HepG2 (cell line): ENCODE measurements at places on chromosomes 7 and 10. TPM values are rescaled to one million over a fixed set of nuclear protein-coding genes. Genes with fewer than 3 reads are reported as not detected.

GRCh38 chr10:7915923-7916536 lies 97.7 kb downstream of the TAF3 start:
- H3K4me3 ChIP-seq = no peak overlapping the region
- no peak overlapping the region for H3K27ac ChIP-seq
- DNase-seq = no peak

HOXA3 gene
- 2.1 and 2.9 TPM in 2 replicates for total RNA-seq

LEP gene
- not detected in 2 replicates for total RNA-seq

- no peaks in the 10 kb centered on the region for H3K4me1 ChIP-seq
- no peak overlapping the region for H3K27ac ChIP-seq
- H3K4me3 ChIP-seq = no peak overlapping the region
- DNase-seq = no peak
- no peaks in the 10 kb centered on the region for H3K36me3 ChIP-seq
Observed at GRCh38 chr10:55495555-55495954, 694.5 kb upstream of the PCDH15 start.

- H3K4me1 ChIP-seq = peaks cover 56% of the 10 kb centered on the region
- H3K27ac ChIP-seq = peak overlapping the region; percentile 98
- no peak for DNase-seq
- no peak overlapping the region for H3K4me3 ChIP-seq
- no peaks in the 10 kb centered on the region for H3K27me3 ChIP-seq
- H3K36me3 ChIP-seq = 0 out of 2 replicates have a peak, but pooled peaks cover 2% of the 10 kb centered on the region
Observed at GRCh38 chr10:119112056-119112455, 8.1 kb downstream of the DENND10 start.

DNA sequence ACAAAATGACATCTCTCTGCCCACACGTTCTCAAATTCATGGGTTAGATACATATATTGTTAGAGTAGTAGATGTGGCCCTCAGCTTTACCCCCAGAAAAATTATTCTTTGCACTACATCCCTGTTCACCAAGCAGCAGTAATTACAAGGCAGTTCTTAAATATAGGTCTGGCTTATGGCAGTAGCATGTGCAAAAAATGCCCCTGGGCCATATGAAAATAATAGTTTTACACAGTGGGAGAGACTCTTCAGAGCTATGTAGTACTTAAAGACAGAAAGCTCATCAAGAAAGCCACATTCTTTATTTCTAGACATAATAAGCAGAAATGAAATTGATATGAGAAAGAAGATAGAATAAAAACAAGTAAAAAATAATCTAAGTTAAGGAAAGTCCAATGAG lies 196.3 kb upstream of the FOXP2 start:
- H3K4me3 ChIP-seq = no peak overlapping the region
- no peak for DNase-seq
- no peaks in the 10 kb centered on the region for H3K36me3 ChIP-seq

CTAGE4 gene
- not detected in 2 replicates for total RNA-seq

CYP2E1 gene
- total RNA-seq = 0.27 TPM in 1 of 2 replicates, not detected in the other

DNA sequence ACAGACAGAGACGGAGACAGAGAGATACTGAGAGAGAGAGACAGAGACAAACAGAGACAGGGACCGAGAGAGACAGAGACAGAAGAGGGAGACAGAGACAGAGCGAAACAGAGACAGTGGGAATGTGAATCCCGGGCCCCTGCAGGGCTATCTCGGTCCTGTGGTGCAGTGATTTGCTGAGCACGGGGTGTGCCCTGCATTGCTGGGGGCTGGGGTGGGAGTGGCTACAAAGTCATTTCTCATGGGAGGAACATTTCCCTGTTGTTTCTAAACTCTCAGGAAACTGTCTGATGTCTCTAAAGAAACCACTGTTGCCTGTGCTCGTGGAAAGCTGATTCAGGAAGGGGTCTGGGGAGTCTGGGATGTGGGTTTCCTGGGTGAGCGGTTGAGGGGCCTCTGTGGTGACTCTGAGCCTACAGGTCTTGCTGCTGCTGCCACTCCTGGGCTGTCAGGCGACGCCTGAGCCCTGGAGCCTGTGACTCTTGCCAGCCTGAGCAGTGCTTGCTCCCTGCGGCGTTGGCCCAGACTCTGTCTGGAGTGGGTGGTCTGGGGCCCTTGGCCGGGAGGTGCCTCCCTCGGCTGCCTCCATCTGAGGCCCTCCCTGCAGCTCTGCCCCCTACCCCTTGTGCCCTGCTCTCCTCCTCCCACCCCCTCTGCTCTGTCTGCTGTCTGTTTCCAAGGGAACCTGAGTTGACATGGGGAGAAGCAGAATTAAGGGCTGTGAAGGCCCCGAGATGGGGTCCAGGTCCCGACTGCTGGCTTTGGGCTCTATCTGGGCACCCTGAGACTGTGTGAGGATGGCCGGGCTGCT lies 292.0 kb downstream of the WDR37 start:
- H3K36me3 ChIP-seq = no peaks in the 10 kb centered on the region
- H3K27ac ChIP-seq = no peak overlapping the region
- no peak for DNase-seq
- H3K4me3 ChIP-seq = no peak overlapping the region
- H3K4me1 ChIP-seq = no peaks in the 10 kb centered on the region

GRCh38 chr7:29413626-29414136 lies 150.0 kb upstream of the PRR15 start:
- peak overlapping the region; percentile 34 for H3K27ac ChIP-seq
- H3K4me1 ChIP-seq = peaks cover 29% of the 10 kb centered on the region
- no peak for DNase-seq

AKR1C8 gene
- total RNA-seq = not detected in 2 replicates

- DNase-seq = no peak
- H3K27ac ChIP-seq = no peak overlapping the region
- peaks cover 1% of the 10 kb centered on the region for H3K36me3 ChIP-seq
- no peaks in the 10 kb centered on the region for H3K27me3 ChIP-seq
- H3K4me3 ChIP-seq = no peak overlapping the region
Observed at GRCh38 chr7:141573511-141573910, 22.3 kb downstream of the AGK start.

GRCh38 chr7:121966276-121966934 lies 93.4 kb downstream of the PTPRZ1 start:
- no peaks in the 10 kb centered on the region for H3K36me3 ChIP-seq
- no peaks in the 10 kb centered on the region for H3K4me1 ChIP-seq
- H3K27me3 ChIP-seq = no peaks in the 10 kb centered on the region
- no peak overlapping the region for H3K4me3 ChIP-seq

DNA sequence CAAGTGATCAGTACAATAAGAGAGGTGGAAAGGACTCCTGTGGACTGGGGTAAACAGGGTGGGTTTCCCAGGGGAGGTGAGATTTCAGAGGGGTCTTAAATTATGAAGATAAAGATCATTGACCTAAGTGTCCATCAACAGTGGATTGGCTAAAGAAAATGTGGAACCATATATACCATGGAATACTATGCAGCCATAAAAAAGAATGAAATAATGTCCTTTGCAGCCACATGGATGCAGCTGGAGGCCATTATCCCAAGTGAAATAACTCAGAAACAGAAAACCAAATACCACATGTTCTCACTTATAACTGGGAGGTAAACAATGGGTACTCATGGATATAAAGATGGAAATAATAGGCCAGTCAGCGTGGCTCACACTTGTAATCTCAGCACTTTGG lies 28.9 kb upstream of the CUX1 start:
- peaks cover 15% of the 10 kb centered on the region for H3K4me1 ChIP-seq
- H3K4me3 ChIP-seq = no peak overlapping the region
- no peak for DNase-seq
- H3K36me3 ChIP-seq = no peaks in the 10 kb centered on the region

HECTD2 gene
- total RNA-seq = 5.1 and 5.2 TPM in 2 replicates

GRCh38 chr10:30783939-30784501 lies 154.5 kb upstream of the LYZL2 start:
- DNase-seq = peak; percentile 22
- H3K27me3 ChIP-seq = no peaks in the 10 kb centered on the region; the same call in 1 of the 2 replicates
- no peak overlapping the region for H3K27ac ChIP-seq
- no peak overlapping the region for H3K4me3 ChIP-seq
- H3K36me3 ChIP-seq = no peaks in the 10 kb centered on the region

KIAA1549 gene
- 1.8 TPM in 2 replicates for total RNA-seq

NYAP1 gene
- total RNA-seq = 0.15 TPM in 2 replicates

OR6B1 gene
- total RNA-seq = not detected in 2 replicates

PARD3 gene
- total RNA-seq = 60.0 and 67.5 TPM in 2 replicates

- no peaks in the 10 kb centered on the region for H3K36me3 ChIP-seq
- H3K27ac ChIP-seq = no peak overlapping the region
- no peak for DNase-seq
- H3K4me3 ChIP-seq = no peak overlapping the region
- H3K27me3 ChIP-seq = peaks cover 45% of the 10 kb centered on the region; the same call in 2 of the 3 replicates
Observed at GRCh38 chr10:128934492-128934891, 532.5 kb upstream of the MGMT start.

DNA sequence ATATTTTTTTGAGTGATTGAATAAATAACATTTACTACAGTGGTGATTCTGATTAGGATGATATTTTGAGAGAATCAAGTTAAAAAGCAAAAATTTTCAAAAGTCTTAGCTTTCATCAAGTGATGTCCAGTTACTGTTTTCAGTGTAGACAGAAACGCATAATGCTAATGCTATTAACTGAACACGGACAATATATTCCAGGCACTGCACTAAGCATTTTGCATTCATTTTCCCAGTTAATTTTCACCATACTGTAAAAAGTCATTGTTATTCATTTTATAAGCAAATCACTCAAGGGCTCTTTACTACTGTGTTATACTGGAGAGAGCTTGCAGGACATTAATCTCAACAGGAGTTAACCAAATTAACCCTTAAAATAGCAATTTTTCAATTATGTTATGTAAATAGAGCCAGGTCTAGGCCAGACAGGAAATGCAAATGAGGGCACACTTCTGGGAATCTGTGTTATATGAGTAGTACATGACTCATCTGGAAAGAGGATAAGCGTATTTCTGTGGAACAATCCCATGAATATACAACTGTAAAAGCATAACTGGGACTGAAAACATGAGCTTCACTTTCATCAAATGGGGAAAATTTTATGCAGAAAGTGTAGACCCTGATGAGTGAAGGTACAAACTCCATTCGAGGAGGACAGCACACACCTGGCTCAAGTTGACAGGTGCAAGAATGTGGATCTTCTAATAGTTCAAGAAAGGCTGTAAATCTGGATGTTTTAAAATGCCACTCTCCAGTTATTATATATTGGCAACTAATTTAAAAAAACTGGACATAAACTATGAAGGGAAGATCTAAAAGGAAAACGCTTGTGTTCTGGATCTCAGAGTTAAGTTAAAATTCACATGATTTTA lies 75.4 kb downstream of the ANK3 start:
- no peak overlapping the region for H3K4me3 ChIP-seq
- no peaks in the 10 kb centered on the region for H3K27me3 ChIP-seq
- no peaks in the 10 kb centered on the region for H3K4me1 ChIP-seq
- H3K36me3 ChIP-seq = no peaks in the 10 kb centered on the region
- no peak for DNase-seq
- H3K27ac ChIP-seq = no peak overlapping the region

GRCh38 chr10:80517416-80518142 lies 20.1 kb upstream of the SH2D4B start:
- no peaks in the 10 kb centered on the region for H3K4me1 ChIP-seq
- no peak for DNase-seq
- no peaks in the 10 kb centered on the region for H3K27me3 ChIP-seq
- H3K36me3 ChIP-seq = peaks cover 74% of the 10 kb centered on the region

- no peaks in the 10 kb centered on the region for H3K36me3 ChIP-seq
- no peak overlapping the region for H3K4me3 ChIP-seq
- H3K27ac ChIP-seq = no peak overlapping the region
- DNase-seq = peak; percentile 1
Observed at GRCh38 chr7:82805527-82805960, 357.1 kb downstream of the PCLO start.

RADIL gene
- 0.09 and 0.52 TPM in 2 replicates for total RNA-seq

- DNase-seq = no peak
- no peaks in the 10 kb centered on the region for H3K36me3 ChIP-seq
- no peak overlapping the region for H3K4me3 ChIP-seq
- no peak overlapping the region for H3K27ac ChIP-seq
Observed at GRCh38 chr10:69810097-69810496, 8.4 kb downstream of the COL13A1 start.

DNA sequence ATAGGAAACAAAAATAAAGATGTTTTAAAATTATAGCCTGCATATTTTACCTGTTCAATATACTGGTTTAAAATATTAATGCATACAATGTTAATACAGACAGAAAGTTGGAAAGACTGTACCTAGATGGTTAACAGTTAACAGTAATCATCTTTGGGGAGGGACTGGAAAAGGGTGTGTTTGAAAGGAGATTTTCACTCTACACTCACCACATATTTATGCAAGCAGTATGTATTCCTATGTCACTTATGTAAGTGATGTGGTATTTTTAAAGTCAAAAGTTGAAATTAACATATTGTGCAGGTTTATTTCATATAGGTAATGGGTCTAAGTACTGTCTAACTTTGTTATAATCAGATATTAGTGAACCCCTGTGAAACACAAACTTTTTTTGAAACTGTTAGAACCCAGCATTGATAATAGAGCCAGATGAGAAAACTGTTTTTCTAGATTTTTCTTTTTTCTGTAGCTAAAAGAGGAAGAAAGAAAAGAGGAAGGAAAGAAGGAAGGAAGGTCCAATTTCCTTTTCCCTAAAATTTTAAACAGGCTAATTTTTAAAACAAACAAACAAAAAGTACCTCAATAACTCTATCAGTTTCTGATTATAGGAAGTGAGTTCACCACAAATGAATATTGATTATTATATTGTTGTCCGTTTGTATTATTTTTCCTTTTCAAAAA lies 9.0 kb upstream of the STARD3NL start:
- no peaks in the 10 kb centered on the region for H3K27me3 ChIP-seq
- no peaks in the 10 kb centered on the region for H3K36me3 ChIP-seq
- DNase-seq = no peak
- no peaks in the 10 kb centered on the region for H3K4me1 ChIP-seq

PHTF2 gene
- 9.2 and 10.2 TPM in 2 replicates for total RNA-seq

DNA sequence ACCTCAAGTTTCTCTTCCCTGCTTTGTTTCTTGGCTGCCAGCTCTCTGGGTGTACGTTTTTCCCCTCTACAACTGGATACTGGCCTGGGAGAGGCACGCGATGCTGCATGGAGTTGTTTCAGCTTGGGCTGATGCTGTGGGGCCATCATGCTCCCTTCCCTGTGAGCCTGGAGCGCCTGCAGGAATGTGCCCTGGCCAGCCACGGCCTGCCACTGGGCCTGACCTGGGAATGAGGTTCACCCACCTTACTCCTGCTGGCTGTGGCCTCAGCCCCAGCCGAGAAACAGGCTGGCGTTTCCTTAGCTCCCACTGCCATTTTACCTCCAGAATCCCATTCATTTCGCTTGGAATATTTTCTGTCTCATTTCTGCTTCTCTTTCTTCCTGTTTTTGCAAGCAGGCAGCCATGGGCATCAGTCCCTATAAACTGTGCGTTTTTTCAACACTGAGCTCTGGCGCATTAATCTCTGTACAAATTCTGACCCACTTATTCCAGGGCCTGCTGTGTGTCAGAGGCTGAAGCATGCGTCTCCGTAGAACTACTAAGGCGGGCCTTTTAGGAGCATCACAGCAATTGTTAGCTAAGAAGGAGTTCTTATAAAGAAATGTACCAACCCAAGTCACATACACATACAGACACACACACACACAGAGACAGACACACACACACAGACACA lies 57.9 kb downstream of the GATA3 start:
- no peak overlapping the region for H3K4me3 ChIP-seq
- H3K36me3 ChIP-seq = no peaks in the 10 kb centered on the region
- DNase-seq = no peak
- no peaks in the 10 kb centered on the region for H3K27me3 ChIP-seq
- H3K4me1 ChIP-seq = no peaks in the 10 kb centered on the region
